HFFc6 (cell line): ENCODE measurements at places on chromosomes 12 and 14.
A peak's percentile ranks its signal among the peaks of the same experiment; 100 is the strongest.

DNA sequence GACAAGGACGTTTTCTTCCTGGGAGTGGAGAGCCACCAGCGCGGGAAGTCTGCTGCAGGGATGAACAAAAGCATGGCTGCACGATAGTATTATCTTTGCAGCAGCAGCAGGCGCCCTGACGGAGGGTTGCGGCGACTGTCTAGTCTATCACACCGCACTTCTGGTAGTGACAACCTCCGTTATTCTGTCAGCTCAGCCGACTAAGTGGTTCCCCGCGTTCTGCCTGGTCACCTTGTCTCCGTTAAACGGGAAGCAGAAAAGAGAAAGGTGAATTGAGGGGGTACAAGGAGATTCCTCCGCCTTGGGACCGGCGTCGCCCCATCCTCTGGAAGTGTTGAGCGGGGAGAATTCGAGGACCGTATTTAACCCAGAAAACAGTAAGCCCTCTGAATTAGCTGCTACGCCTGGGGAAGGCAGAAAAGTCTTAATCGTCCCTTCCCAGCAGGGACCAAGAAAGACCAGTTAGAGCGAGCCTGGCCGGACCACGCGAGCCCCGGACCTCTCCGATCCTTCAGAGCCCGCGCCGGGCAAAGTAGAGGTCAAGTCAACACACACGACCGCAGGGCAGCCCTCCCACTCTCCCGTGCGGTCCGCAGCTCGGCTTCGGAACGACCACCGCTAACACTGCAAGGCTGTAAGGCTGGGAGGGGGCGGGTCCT lies 536 bp upstream of the DAAM1 start:
- peak; percentile 11 for DNase-seq

GRCh38 chr12:130587966-130588365 lies 128.1 kb downstream of the RIMBP2 start:
- DNase-seq, result no peak

DNA sequence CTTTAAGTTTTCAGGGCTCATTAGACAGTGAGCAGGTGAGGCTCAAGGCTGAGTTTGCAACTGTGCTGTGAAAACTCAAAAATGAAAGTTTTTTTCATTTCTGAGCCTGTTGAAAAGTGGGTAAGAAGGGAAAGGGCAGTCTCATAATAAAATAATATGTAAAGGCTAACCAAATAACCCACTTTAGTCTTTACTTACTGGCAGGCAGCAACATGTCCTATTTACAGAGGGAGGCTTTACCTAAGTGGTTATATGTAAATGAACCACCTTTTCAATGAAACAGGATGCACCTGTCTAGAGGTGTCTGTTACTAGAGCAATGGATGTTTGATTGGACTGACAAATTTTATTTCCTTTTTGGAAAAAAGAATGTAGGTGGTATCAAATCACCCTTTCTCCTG lies 158.0 kb downstream of the ETV6 start:
- no peak for DNase-seq

DNA sequence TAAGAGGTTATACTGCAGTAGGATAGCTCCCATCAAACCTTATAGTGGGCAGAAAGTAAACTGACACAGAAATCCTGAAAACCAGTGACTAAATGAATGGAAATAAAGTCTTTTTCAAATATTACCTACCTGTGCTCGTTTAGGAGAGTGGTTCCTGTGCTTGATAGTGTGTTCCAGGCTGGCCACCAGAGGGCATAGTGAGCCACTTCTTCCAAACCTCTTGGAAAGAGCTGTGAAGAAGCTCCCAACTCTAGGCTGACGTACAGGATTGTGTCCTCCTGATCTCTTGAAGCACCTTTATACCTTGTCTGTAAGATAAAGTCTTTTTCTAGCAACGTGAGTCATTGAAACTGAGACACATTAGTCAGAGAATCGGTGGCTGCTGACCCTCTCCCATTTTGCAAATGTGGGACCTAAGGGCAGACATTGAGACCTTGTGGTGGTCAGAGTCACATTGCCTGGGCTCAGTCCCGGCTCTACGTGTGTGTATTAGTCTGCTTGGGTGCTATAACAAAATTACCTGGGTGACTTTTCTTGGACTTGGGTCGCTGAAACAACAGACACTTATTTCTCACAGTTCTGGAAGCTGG lies 17.6 kb downstream of the TDP1 start:
- peak; percentile 55 for DNase-seq

- DNase-seq, result no peak
Measured at GRCh38 chr14:81220580-81220829, 254 bp downstream of the GTF2A1 start.

- DNase-seq, result no peak
Measured at GRCh38 chr14:32897698-32898064, 41.0 kb upstream of the NPAS3 start.

DNA sequence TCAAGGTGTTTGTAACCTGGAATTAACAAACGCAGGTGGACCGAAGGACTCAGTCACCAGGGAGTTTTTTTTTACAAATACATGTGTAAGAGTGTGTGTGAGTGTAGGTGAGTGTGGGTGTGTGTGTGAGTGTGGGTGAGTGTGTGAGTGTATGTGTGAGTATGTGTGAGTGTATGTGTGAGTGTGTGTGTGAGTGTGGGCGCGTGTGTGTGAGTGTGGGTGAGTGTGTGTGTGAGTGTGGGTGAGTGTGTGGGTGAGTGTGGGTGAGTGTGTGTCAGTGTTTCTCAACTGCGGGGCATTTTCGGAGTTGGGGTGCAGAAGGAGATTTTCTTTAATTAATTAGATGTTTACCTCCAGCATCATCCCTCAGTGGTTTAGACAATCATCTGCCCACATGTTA lies 1178.8 kb downstream of the VRK1 start:
- DNase-seq, result no peak

DNA sequence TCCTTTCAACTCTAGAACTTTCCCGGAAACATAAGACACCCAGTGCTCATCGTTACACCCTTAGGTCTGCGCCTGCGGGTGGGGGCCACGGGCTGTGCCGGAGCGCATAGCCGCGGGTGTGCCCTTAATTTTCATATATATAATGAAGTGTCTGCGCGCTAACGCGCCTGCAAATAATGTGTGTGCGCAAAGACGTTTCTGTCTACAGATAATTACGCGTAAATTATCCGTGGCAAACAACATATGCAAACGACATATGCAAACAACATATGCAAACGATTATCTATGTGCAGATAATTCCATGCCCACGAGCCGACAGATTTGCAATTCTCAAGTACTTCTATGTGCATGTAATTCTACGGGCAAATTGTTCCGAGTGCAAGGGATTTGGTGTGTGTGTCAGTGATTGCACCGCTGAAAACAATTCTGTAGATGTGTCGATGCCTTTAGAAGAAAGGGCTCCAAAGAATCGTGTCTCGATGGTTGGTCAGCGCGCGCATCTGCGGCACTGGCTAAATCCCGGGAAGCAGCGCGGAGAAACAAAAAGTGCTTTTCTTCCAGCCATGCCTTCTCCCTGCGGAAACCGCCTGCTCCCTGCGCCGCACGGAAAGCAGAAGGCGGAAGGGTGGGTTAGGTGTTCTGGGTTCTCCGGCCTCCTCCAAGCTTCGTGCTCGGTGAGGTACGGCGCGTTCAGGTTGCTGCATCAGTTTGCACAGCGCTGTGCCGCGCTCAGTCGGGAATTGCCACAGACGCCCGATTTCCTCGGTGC lies 34.5 kb upstream of the TBX5 start:
- DNase-seq, result no peak

DNA sequence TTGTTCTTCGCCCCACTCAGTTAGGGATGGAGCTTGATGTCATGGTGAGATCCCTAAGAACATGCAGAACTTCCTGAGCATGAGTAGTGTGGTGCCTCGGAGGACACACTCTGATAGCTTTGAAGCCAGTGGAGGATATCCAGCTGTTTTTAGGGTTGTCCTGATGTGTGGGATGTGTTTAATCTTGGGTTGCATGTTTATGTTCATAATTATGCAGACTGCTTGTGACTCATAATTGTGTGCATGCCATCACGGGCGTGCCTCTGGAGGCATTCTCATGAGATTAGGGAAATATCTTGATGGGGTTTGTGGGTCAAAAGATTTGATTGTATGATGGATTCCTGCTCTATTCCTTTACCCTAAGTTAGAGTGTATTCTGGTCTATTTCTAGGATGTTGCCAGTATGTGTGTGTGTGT lies 267.4 kb upstream of the PELI2 start:
- DNase-seq, result no peak

DNA sequence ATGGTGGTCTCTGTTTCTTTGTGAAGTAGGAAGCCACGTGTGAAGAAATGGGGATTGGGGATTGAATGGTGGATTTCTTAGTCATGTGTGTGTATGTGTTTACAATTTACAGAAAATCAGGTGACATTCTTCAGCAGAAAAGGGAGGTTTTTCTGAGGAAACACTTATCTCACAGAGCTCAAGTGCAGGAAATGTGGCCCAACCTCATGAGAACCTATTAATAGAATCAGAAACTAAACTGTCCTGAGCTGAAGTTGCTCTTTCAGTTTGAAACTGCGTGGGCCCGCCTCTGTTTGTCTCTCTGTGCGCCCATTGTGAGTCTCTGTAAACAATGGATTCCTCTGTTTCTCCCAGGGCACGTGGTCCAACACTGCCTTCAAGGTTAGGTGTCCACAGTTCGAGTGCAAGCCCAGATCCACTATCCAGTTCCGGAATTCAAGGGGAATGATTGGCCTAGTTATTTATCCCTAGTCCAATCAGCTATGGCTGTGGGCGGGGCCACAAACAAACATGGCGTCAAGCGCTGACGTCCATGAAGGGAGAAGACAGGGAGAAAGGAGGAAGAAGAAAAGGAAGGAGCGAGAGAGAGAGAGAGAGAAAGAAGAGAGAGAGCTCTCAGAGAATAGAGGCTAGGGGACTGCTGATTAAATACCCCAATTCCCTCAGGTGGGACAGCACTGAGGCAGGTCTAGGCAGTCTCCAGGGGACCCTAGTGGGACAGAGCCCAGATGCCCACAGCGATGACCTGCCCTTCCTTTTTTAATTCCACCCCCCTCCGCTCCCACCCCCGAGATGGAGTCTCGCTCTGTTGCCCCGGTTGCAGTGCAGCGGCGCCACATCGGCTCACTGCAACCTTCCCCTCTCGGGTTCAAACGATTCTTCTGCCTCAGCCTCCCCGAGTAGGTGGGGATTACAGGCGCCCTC lies 31.4 kb upstream of the C12orf76 start:
- DNase-seq, result no peak

- no peak for DNase-seq
Measured at GRCh38 chr14:100212476-100213333, 26.2 kb upstream of the YY1 start.

DNA sequence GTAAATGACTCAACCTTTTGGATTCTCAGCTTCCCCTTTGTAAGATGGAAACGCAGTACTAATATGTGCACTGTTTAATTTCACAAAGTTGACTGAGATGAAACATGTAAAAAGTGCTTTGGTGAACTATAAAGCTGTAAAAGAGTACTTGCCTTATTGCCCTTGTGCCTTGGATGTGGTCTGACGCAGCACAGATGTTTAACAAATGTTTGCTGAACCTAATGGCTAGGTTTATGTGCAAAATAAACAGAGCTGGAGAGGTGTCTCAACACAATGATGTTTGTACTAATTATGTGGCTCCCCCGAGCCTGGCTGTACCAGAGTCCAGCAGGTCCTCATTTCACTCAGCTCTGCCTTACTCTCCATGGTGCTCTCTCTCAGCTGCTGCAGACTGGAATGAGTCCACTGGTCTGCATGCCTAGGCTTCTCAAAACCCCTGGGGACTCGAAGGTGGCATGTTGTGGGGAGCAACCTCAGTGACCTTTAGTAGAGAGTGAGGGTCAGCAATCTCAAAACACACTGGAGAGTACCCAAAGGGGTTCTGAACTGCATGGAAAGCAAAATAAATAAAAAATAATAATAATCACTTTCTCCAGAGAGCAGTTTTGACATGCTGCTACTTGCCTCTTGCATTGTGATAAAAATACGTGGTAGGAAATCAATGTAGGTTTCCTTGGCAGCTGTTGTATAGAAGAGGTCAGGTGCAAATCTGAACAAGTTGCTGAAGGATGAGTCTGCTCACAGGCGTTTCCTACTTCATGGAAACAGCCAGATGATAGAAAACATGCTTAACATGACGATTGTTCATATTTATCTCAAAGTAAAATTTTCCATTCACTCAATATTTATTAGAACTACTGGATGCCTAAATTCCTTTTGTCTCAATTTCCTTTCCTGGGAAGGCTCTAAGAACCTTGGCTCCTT lies 8.5 kb upstream of the AMIGO2 start:
- no peak for DNase-seq

DNA sequence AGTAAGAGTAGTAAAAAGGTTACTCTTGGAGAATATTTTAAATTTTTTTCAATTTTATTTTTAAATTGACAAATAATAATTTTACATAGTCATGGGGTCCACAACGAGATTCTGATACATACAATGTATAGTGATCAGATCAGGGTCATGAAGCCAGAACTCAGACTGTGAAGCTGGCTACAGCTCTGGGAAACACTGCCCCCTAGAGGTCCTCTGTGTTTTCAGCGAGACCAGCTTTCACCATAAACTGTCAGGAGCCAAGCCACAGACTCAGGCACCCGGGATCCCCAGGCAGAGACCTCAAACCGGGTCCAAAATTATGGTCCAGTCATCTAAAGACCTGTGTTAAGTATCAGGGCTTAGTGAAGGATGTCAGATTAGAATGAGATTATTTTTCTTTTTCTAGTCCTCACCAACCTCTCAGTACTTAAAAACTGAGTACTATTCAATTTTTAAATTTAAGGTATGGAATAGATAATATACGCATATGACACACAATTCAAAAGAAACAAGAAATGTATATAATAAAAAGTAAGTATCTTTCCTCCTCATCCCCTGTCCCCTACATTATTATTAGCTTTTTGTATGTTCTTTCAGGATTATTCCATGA lies 397.1 kb downstream of the MDGA2 start:
- DNase-seq, result no peak

- no peak for DNase-seq
Measured at GRCh38 chr12:123104809-123105208, 46.1 kb downstream of the PITPNM2 start.

DNA sequence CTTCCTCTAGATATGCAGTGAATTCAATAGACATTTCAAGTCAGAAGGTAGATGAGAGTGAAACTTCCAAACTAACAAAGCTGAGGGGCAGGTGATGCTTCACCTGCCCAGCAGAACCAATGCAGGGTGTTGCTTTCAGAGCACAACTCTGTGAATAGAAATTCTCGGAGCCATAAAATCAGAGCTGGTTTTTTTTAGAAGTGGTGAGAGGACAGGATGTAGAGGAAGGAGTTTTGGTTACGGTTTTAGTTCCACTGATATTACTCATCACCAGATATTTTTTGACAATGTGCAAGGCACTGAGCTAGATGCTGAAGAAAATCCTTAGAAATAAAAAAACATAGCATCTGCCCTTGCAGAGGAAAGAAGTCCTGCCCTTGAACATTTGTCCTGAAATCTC lies 62.2 kb downstream of the BMP4 start:
- peak; percentile 71 for DNase-seq
